ENCODE measurements at places on chromosomes 7 and 10. TPM values are rescaled to one million over a fixed set of nuclear protein-coding genes. Genes with fewer than 3 reads are reported as not detected.

DNA sequence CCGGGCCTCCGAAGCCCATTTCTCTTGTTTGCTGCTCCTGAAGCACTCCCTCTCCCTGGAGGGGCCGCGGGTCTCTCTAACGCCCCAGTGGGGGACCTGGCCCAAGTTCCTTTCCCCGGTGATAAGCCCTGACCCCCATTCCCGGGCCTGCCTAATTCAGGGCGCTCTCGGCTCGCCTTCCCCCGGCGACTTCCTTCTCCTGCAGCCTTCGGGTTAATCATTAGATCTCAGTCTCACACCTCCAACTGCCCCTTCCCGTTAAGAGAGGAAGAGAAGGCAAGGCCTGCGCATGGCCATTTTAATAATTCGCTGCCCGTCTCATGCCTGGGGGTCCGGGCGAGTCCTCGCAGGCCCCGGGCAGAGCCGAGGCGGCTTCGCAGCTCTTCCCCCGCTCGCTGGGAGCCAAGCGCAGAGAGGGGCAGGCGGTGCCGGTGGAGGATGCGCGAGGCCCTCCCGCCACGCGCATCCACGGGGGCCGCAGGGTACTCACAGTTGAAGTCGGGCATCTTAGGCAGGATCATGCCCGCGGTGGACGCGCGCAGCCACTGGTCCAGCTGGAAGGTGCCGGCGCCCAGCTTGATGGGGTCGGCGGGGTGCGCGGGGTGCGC is 1.2 kb downstream of the MNX1 start:
- no peak for DNase-seq

The ZWINT gene
- total RNA-seq, result 0.62 TPM

GRCh38 chr10:33612551-33612950 is 278.1 kb upstream of the NRP1 start:
- DNase-seq, result no peak

GRCh38 chr10:62992145-62992721 is 140.9 kb upstream of the NRBF2 start:
- DNase-seq, result no peak

The KRIT1 gene
- 26.9 TPM for total RNA-seq

The SPDYE9 gene
- not detected for total RNA-seq

DNA sequence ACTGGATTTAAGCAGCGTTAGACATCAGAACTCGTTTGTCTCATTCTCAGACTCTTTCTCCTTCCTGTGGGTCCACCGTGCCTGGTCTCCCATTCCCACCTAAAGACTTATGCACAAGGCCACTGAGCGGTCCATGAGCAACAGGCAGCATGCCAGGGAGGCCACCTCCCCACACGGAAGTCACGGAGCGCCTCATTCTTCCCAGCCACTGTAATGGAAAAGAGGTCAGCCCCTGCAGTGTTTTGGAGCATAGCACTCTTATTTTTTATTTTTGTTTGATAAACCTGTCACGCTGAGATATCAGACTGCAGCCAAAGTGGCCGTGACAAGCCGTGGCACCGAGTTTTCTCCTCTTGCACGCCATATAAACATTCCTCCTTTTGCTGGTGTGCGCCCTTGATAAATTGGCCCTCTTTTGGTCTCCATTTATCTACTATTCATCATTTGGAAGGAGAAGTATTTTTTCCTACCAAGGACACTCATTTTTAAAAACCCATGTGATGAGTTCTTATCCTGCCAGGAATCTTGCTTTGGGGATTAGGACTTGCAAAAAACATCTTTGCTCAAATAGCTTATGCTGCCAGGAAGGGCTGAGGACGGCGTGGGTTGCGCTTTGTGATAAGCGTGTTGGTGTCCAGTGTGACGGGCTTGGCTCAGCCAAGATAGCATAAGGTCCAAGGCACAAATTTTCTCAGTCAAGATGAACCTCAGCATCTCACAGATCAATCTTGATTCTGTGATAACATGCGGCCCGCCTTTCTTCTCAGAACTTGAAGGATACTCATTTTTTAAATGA is 206.0 kb downstream of the CCDC3 start:
- DNase-seq, result no peak

GRCh38 chr7:14092331-14092730 is 102.9 kb upstream of the ETV1 start:
- DNase-seq, result no peak

The CALHM1 gene
- total RNA-seq, result not detected

- DNase-seq, result no peak
Observed at GRCh38 chr10:70518695-70519094, 40.1 kb downstream of the PALD1 start.

- no peak for DNase-seq
Observed at GRCh38 chr7:137891016-137891655, 44.4 kb upstream of the DGKI start.

DNA sequence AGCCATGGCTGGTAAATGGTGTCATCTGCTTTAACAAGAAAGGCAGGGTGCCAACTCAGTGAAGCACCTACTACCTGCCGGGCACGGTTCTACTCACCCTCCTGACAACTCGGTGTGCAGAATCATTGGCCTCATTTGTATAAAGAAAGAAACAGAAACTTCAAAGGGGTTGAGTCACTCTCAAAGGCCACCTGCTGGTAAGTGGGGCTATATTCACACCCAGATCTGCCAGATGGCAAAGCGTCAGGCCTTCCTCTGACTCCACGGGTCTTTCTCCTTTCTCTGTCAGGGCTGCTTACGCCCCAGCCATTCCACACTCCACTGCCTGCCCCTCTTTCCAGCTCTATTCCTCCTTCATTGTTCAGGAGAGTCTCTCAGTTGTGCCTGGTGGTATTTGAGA is 309.2 kb downstream of the GFRA1 start:
- DNase-seq, result no peak

DNA sequence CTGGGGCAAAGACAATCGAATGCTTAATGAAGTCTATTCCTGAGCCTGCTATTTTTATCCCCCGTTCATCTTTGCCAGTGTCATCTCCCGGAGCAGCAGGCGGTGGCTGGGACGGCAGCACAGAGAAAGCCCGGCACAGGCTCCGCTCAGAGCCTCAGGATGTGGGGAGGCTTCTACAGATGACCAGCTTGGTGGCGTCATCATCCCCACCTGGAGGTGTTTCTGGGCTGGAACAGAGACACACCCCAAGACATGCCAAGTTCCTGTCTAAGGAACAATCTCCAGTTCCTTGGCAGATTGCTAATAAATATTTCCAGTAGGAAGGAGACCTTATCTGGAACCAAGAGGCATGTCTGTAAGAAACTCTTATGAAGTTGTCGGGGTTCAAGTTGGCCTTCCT is 552.4 kb upstream of the MGMT start:
- DNase-seq, result peak; percentile 84

GRCh38 chr10:92969151-92969550 is 91.4 kb upstream of the CYP26C1 start:
- DNase-seq, result no peak

GRCh38 chr7:151769188-151769821 is 107.6 kb downstream of the PRKAG2 start:
- DNase-seq, result no peak
